ENCODE measurements at places on chromosomes 7 and 10.

DNA sequence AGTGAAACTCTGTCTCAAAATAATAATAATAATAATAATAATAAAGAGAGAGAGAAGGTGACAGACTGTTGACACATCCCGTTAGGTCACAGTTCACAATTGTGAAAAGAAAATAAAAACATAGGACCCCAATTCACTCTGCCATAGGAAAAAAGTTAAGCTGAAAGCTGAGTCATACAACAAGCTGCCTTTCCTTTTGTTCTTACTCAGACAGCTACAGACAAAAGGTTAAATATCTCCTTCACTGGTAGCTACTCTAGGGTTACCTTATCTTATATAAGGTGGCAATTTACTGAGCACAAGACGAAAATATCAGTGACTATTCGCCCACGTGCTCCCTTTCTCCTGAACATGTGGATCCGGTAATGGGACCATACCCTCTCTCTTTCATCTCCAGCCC lies 17.5 kb downstream of the TUBAL3 start:
- H3K4me3 ChIP-seq, result no peak overlapping the region
- H3K27ac ChIP-seq, result no peak overlapping the region
- H3K4me1 ChIP-seq, result no peaks in the 10 kb centered on the region
- no peaks in the 10 kb centered on the region for H3K27me3 ChIP-seq
- DNase-seq, result no peak
- H3K36me3 ChIP-seq, result no peaks in the 10 kb centered on the region

- H3K27ac ChIP-seq, result no peak overlapping the region
- peaks cover 6% of the 10 kb centered on the region for H3K4me1 ChIP-seq
- no peaks in the 10 kb centered on the region for H3K27me3 ChIP-seq
These were observed 21.8 kb downstream of the UBTD1 start for GRCh38 chr10:97520520-97520919.

DNA sequence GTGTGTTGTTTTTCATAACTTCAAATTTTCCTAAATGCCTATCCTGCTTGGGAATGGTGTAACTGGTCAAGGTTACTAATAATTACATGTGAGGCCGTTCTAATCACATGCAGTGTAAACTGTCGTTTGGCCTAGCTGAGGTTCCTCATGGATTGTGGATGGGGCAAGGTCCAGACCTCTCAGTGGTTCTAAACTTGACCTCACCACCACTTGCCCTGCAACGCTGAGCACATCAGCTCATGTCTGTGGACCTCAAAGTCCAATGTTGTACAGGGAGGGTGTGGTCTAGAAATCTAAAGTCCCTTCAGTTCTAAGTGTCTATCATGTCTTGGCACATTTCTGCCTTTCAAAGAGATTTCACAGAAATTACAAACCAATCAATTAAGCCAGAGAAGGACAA lies 15.6 kb downstream of the RBP3 start:
- no peaks in the 10 kb centered on the region for H3K27me3 ChIP-seq
- H3K4me1 ChIP-seq, result no peaks in the 10 kb centered on the region
- H3K36me3 ChIP-seq, result no peaks in the 10 kb centered on the region
- no peak overlapping the region for H3K4me3 ChIP-seq
- no peak overlapping the region for H3K27ac ChIP-seq

DNA sequence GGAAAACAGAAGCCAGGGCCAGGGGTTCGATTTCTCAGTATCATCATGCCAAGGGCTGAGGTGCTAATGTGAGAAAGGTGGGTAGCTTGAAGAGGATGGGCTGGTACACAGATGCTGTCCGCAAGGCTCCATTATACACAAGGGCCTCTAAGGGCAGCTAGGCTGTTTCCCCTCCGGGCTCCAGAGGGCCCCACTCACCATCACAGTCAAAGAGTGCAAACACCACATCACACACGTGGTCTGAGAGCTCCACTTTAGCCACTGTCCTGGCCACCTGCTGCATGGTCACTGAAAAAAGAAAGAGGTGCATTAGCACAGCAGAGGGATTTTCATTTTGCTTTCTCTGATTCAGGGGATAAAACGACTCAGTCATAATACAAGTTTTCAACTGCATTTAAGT lies 20.9 kb upstream of the DNAJB12 start:
- no peak overlapping the region for H3K4me3 ChIP-seq
- no peaks in the 10 kb centered on the region for H3K27me3 ChIP-seq
- no peaks in the 10 kb centered on the region for H3K36me3 ChIP-seq
- no peak for DNase-seq
- H3K27ac ChIP-seq, result no peak overlapping the region

GRCh38 chr10:2908851-2909630 lies 158.3 kb upstream of the PFKP start:
- H3K27ac ChIP-seq, result no peak overlapping the region
- no peaks in the 10 kb centered on the region for H3K36me3 ChIP-seq
- H3K4me1 ChIP-seq, result no peaks in the 10 kb centered on the region

DNA sequence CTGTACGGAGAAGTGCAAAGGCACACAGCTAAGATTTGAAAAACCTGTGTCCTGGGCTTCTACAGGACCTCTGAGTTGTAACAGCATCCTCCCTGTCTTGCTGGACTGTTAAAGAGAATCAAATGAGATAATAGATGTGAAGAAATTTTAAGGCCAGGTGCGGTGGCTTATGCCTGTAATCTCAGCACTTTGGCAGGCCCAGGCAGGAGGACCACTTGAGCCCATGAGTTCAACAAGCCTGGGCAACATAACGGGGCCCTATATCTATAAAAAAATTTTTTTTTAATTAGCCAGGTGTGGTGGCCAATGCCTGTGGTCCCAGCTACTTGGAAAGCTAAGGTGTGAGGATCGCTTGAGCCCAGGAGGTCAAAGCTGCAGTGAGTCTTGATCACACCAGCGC lies 2.9 kb upstream of the ARHGAP21 start:
- no peak overlapping the region for H3K4me3 ChIP-seq
- H3K36me3 ChIP-seq, result no peaks in the 10 kb centered on the region
- H3K4me1 ChIP-seq, result no peaks in the 10 kb centered on the region
- no peak for DNase-seq
- no peak overlapping the region for H3K27ac ChIP-seq
- no peaks in the 10 kb centered on the region for H3K27me3 ChIP-seq

GRCh38 chr10:75427951-75428350 lies 3.5 kb upstream of the LRMDA start:
- peaks cover 33% of the 10 kb centered on the region for H3K4me1 ChIP-seq
- no peaks in the 10 kb centered on the region for H3K27me3 ChIP-seq
- H3K36me3 ChIP-seq, result no peaks in the 10 kb centered on the region
- peak overlapping the region; percentile 45 for H3K27ac ChIP-seq
- no peak for DNase-seq

- no peak overlapping the region for H3K4me3 ChIP-seq
- H3K27me3 ChIP-seq, result no peaks in the 10 kb centered on the region
- H3K27ac ChIP-seq, result no peak overlapping the region
- peaks cover 13% of the 10 kb centered on the region for H3K4me1 ChIP-seq
These were observed 27.2 kb upstream of the AP5Z1 start for GRCh38 chr7:4748231-4748681.

DNA sequence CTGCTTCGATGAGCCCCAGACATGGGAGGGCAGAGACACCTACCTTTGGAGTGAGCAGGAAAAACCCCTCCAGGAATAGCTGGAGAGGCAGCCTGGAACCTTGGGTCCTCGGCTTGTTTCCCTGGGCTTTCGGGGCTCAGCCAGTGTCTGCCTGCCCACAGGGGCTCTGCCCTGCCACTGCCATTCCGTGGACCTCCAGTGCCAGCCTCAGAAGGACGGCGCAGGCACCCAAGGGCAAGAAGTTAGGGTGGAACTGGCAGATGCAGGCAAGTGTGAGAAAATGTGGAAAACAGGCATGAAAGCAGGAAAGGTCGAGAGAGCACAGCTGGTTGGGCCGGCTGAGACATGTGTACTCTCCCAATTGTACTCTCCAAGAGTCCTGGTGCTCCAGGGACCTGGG lies 281.5 kb downstream of the GRID1 start:
- no peak overlapping the region for H3K27ac ChIP-seq
- no peaks in the 10 kb centered on the region for H3K27me3 ChIP-seq
- H3K4me3 ChIP-seq, result no peak overlapping the region
- DNase-seq, result no peak
- no peaks in the 10 kb centered on the region for H3K36me3 ChIP-seq
- H3K4me1 ChIP-seq, result no peaks in the 10 kb centered on the region

GRCh38 chr7:128869944-128870285 lies 7.3 kb downstream of the ATP6V1F start:
- no peak for DNase-seq
- peak overlapping the region; percentile 33 for H3K4me3 ChIP-seq
- H3K27me3 ChIP-seq, result no peaks in the 10 kb centered on the region
- H3K4me1 ChIP-seq, result peaks cover 4% of the 10 kb centered on the region
- H3K27ac ChIP-seq, result no peak overlapping the region
- H3K36me3 ChIP-seq, result no peaks in the 10 kb centered on the region

DNA sequence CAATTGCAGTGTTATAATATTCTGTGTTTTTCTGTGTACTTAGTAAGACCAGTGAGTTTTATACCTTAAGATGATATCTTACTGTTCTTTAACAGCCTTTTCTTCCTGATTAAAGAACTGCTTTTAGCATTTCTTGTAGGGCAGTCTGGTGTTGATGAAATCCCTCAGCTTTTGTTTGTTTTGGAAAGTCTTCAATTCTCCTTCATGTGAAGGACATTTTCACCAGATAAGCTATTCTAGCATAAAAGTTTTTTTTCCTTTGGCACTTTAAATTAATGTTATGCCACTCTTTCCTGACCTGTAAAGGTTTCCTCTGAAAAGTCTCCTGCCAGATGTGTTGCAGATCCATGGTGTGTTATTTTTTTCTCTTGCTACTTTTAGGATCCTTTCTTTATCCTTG lies 1059.8 kb downstream of the LRMDA start:
- no peaks in the 10 kb centered on the region for H3K36me3 ChIP-seq
- H3K4me3 ChIP-seq, result no peak overlapping the region
- no peak for DNase-seq
- no peak overlapping the region for H3K27ac ChIP-seq
- H3K4me1 ChIP-seq, result no peaks in the 10 kb centered on the region
- no peaks in the 10 kb centered on the region for H3K27me3 ChIP-seq

GRCh38 chr7:33799766-33800165 lies 105.6 kb upstream of the BMPER start:
- H3K36me3 ChIP-seq, result no peaks in the 10 kb centered on the region
- no peaks in the 10 kb centered on the region for H3K27me3 ChIP-seq
- no peak overlapping the region for H3K27ac ChIP-seq
- no peak for DNase-seq
- H3K4me1 ChIP-seq, result no peaks in the 10 kb centered on the region

- H3K27ac ChIP-seq, result no peak overlapping the region
- H3K36me3 ChIP-seq, result no peaks in the 10 kb centered on the region
- H3K4me1 ChIP-seq, result no peaks in the 10 kb centered on the region
- DNase-seq, result no peak
- H3K4me3 ChIP-seq, result no peak overlapping the region
These were observed 497.5 kb downstream of the PHTF2 start for GRCh38 chr7:78296046-78296597.

DNA sequence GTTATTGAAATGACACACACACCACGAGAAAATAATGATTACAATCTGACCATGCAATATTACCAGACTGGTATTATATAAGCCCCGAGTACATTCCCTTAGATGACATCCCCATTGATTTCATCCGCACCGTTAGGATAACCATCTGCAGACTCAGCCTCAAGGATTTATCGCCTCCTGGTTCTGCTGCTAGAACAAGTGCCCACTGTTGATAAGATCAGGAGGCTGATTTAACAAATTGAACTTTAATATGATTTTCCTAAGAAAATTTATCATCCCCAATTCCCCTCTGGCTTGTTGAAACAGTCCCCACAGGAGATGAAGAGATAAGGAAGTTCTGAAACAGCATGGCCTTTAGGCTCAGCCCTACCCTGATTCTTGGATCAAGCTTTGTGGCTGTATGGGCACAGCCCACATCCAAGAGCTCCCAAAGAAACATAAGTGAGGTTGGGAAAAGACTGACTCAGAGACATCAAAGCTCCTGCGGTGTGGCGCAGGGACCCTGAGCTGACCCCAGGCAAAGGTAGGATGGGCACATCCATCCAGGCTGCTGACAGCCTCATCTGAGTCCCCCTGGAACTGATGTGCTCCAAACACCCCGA lies 59.2 kb upstream of the CHCHD3 start:
- no peaks in the 10 kb centered on the region for H3K4me1 ChIP-seq
- no peaks in the 10 kb centered on the region for H3K27me3 ChIP-seq
- no peak overlapping the region for H3K4me3 ChIP-seq
- no peak overlapping the region for H3K27ac ChIP-seq
- DNase-seq, result no peak

DNA sequence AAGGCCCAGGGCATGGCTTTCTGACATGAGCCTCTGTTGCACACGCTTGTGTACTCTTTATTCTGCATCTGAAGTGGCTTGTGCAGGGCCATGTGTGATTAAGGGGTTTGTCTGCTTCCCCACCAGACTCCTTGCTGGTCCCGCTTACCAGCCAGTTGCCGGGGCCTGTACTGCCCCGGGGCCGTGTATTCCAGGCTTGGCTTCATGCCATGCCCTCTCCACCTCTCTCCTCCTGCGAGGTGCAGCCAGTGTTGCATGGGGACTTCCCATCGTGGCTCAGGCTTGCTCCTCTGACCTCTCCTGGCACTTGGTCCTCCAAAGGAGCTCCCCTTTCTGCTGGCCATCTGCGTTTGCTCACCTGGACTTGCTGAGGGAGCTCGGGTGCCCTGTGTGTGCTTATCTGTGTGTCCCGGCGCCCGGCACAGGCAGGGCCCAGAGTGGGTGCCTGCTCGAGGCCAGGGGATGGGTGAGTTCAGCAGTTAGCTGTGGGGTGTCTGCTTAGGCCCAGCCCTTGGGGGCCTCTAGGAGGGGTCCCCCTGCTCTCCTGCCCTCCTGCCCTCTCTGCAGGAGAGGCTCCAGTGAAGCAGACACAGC lies 11.0 kb upstream of the C10orf143 start:
- no peak overlapping the region for H3K4me3 ChIP-seq
- no peak for DNase-seq
- H3K27ac ChIP-seq, result no peak overlapping the region
- no peaks in the 10 kb centered on the region for H3K36me3 ChIP-seq
- H3K27me3 ChIP-seq, result no peaks in the 10 kb centered on the region

All from ovary (tissue), 10 donors.